ENCODE measurements at places on chromosomes 13 and 19.

GRCh38 chr19:15282311-15282705, 50.0 kb downstream of the BRD4 start:
- no peak for DNase-seq

GRCh38 chr19:16274447-16274846, 50.2 kb upstream of the KLF2 start:
- DNase-seq = no peak

- no peak for DNase-seq
Measured at GRCh38 chr13:64075543-64076271, 2660.1 kb upstream of the PCDH20 start.

- no peak for DNase-seq
Measured at GRCh38 chr13:111093634-111094033, 21.5 kb upstream of the ARHGEF7 start.

GRCh38 chr19:40006273-40006691, 9.4 kb downstream of the ZNF546 start:
- DNase-seq = no peak

DNA sequence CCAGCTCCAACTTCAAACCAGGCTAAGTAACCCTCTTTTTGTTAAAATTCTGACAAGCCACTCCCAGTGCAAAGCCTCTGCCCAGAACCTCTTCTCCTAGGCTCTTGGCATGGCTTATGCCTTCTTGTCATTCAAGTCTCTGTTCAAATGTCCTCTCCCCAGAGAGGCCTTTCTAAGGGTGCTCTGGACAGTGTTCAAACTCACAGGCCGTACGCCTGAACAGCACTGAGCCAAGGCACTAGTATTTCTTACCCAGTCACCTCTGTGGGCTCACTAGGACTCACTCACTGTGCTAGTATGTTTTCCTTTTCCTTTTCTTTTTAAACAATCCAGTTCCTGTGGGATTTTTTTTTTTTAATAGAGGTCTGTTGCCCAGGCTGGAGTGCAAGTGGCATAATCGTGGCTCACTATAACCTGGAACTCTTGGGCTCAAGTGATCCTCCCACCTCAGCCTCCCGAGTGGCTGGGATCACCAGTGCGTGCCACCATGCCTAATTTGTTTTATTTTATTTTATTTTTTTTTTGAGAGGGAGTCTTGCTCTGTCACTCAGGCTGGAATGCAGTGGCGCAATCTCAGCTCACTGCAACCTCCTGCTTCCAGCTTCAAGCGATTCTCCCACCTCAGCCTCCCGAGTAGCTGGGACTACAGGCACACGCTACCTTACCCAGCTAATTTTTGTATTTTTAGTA, 2.3 kb upstream of the ASF1B start:
- DNase-seq = no peak

- no peak for DNase-seq
Measured at GRCh38 chr13:37148501-37148900, 43.0 kb upstream of the CSNK1A1L start.

GRCh38 chr13:113117911-113118260, 4.7 kb upstream of the F10 start:
- no peak for DNase-seq

GRCh38 chr13:107475753-107476453, 739.4 kb downstream of the LIG4 start:
- no peak for DNase-seq

GRCh38 chr13:90414691-90415596, 932.5 kb upstream of the MIR17HG start:
- no peak for DNase-seq

DNA sequence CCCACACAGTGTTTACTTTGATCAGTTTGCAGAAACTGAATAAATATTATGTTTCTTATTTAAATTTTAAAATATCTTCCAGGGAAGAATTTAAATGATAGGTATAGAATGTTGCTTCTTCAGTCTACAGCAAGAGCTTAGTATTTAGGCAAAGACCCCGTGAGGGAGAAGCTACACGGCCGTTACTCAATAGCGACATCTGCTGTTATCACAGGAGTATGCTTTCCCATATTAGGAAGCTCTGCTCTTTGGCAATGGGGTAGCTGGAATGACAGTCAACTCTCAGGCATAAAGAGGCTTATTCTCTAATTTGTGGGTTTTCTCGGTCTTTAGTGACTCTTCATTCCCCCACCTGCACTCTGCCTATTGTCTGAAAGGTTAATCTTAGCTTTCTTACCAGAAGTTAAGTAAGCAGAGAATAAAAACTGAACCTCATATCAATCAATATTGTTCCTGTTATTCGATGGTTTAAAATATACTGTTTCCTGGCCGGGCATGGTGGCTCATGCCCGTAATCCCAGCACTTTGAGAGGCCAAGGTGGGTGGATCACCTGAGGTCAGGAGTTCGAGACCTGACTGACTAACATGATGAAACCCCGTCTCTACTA, 13.2 kb upstream of the LHFPL6 start:
- DNase-seq = no peak

- DNase-seq = no peak
Measured at GRCh38 chr13:40661875-40662665, 4.4 kb downstream of the FOXO1 start.

GRCh38 chr19:12085074-12085818, 20.7 kb downstream of the ZNF844 start:
- no peak for DNase-seq

DNA sequence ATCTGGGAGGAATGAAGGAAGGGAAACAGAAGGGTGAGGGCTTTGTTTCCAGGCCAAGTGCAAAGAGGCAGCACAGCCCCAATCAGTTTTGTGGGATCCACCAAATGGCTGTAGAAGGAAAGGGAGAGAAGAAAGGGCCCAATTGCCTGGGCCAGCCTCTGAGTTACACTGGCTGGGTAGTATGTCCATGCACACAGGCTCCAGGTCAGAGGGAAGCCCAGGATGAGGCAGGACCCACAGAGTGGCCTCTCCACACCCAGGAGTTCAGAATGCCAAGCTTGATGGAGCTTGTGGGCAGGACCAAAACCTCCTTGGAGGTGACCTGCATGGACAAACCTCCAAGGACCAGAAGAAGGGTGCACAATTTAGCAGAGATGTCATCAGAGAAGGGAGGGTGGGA, 178.2 kb upstream of the TSHZ3 start:
- no peak for DNase-seq

DNA sequence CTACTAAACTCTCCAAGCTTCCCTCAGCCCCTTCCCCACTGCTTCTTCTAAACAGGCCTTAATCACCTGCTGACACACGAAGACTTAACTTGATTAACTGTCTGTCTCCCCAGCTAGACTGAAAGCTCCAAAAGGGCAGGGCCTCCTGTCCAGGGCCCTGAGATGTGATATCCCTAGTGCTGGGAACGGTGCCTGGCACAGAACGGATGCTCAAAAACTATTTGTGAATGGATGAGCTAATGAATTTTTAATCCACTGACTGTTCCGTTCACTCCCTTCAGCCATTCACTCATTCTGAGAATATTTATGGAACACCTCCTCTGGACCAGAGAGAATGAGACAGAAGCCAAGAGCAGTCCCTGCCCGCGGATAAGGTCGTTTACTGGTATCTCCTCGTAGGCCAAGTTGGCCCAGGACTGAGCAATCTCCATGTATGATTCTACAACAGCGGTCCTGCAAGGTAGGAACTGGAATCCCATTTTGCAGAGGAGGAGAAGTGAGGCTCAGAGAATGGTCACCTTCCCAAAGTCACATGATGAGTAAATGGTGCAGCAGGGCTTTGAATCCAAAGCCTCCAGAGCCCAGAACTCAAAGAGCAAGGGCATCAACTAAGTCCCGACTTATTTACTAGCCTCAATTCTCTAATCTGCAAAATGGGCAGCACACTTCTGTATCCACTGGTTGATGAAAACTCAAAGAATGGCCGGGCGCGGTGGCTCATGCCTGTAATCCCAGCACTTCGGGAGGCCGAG, 3.4 kb downstream of the DMWD start:
- no peak for DNase-seq

- no peak for DNase-seq
Measured at GRCh38 chr19:51168564-51169282, 26.6 kb downstream of the SIGLEC7 start.

Measured in stimulated activated CD4-positive, alpha-beta T cell treated with anti-CD3 and anti-CD28 coated beads, Interleukin-15, amount 100 ng/mL, for 48 hours (primary cell).